Left renal cortex interstitium (tissue), 4 donors: ENCODE measurements at places on chromosomes 11 and 22. TPM values are rescaled to one million over a fixed set of nuclear protein-coding genes. Genes with fewer than 3 reads are reported as not detected.

PRDM11 gene
- 19.1 TPM for polyA plus RNA-seq

DNA sequence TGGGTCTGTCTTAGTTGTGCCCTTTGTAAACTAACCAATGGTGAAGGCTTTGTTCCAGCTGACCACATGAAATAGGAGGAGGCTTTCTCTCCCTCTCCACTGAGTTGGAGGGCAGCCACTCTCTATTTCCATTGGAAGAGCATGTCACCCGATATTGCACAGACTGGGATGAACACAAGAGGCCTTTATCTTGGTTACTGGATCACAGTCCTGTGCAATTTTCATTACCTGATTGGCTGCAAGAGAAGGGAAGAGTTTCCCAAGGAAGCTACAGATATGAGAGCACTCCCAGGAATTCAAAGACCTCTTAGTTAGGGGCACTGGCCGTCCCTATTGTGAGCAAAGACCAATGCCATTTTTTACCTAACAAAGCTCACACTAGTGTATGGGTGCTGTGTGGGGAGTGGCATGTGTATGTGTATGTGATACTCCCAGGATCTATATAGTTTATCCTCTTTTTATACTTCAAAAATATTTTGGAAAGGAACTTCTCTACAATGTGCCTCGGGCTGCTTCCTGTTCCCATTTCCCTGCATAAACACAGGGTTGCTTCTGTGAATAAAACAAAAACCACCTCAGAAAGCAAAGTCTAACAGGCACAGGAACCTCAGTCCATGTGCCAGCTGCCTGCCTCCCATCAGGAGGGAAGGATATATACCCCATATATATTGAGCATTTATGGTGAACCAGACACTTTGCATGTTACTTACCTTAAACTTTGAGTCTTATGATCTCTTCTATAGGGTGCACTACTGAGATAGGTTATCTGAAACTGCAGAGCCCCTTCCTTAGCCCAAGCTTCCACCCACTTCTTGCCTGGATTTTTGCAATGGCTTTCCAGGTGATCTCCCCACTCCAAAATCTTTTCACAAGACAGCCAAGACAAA, 126.5 kb downstream of the RASSF10 start:
- DNase-seq = no peak

TBX1 gene
- 0.38 TPM for polyA plus RNA-seq

GRCh38 chr11:83601914-83602527, 315.9 kb upstream of the CCDC90B start:
- DNase-seq = no peak

DNA sequence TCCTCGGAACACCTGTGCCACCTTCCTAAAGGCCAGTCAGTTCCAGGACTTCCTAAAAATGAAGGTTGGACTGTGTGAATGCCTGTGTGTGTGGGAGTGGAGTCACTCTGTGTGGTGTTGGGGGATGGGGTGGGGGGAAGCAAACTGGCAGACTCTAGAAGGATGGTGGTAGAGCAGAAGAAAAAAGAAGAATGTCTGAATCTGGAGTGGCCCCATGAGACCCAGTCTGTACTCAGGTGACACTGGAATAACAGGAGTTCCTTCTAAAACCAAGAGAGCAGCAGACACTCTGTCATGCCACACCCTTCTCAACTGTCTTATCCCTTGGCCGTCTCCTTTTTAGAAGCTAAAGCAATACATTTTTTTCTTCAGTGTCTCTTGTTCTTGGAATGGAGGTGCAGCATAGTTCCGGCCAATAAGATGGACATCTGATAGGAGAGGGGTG, 82.9 kb downstream of the MAML2 start:
- no peak for DNase-seq

DNA sequence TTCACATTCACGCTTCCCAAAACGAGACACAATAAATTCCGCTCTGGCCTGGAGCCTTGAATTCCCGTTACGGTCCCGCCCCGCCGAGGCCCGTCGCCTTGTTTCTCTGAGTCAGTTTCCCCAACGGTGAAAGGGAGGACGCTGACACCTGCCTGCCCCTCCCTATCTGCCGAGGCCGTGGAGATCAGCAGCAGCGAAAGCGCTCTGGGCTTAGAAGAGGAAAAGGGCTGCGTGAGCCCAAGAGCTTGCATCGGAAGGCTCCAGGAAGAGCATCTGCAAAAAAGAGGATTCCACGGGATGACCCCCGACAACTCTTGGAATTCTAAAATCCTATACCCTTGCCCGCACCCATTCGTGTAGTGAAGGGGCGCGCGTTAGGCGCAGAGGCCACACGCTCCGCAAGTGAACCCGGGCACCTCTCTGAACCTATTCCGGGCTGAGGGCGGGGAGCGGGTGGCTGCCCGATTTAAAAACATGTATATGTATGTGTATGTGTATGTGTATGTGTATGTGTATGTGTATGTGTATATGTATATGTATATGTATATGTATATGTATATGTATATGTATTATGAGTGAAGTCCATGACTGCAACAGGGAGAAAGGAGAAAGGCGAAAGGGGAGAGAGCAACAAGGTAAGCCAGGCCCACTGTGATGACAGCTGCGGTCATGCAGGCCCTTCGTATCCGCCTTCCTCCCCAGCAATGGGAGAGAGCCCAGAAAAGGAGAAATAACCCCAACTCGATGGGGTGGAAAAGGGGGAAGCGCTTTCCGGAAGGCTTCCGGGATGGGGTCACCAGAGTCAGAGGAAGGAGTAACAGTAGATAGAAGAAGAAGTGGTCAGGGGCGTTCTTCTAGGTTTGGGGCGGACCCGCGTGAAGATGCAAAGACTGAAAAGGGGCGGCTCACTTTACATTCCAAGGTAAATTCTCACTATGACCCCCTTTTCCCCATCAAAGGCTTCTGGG, 948 bp upstream of the MRTFA start:
- no peak for DNase-seq
